ENCODE measurements at places on chromosomes 6 and 20. TPM values are rescaled to one million over a fixed set of nuclear protein-coding genes. Genes with fewer than 3 reads are reported as not detected.

- no peak for DNase-seq
Observed at GRCh38 chr6:36246506-36247268, 23.2 kb upstream of the PNPLA1 start.

- no peak for DNase-seq
Observed at GRCh38 chr6:143614235-143614634, 63.5 kb upstream of the PHACTR2 start.

Gene KCNQ5
- polyA plus RNA-seq: 0.37 TPM

- DNase-seq: no peak
Observed at GRCh38 chr6:15775076-15775634, 112.3 kb upstream of the DTNBP1 start.

GRCh38 chr20:22999756-23000155 lies 35.4 kb upstream of the SSTR4 start:
- DNase-seq: no peak

Gene MYCT1
- polyA plus RNA-seq: 20.0 TPM

Gene NKAIN4
- 27.0 TPM for polyA plus RNA-seq

Gene CAGE1
- polyA plus RNA-seq: 0.24 TPM

GRCh38 chr6:152636609-152637295 lies 410 bp downstream of the SYNE1 start:
- no peak for DNase-seq

Gene ZBP1
- polyA plus RNA-seq: not detected

DNA sequence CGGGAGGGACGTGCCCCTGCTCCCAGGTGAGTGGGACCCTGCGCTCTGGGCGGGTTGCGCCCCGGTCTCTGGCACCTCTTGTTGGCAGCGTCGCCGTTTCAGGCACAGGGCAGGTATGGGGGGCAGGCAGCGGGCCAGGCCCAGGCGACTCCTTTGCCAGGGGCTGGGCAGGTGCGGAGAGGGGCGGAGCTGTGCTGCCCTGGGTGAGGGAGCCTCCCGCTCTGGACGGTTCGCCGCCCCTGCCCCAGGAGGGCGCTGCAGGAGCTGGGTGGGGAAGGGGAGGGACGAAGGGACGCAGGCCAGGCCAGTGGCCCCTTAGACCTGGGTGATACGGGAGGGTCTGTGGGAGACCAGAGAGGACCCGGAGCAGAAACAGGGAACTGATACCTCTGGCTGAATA lies 663.9 kb upstream of the DEFB115 start:
- DNase-seq: no peak

DNA sequence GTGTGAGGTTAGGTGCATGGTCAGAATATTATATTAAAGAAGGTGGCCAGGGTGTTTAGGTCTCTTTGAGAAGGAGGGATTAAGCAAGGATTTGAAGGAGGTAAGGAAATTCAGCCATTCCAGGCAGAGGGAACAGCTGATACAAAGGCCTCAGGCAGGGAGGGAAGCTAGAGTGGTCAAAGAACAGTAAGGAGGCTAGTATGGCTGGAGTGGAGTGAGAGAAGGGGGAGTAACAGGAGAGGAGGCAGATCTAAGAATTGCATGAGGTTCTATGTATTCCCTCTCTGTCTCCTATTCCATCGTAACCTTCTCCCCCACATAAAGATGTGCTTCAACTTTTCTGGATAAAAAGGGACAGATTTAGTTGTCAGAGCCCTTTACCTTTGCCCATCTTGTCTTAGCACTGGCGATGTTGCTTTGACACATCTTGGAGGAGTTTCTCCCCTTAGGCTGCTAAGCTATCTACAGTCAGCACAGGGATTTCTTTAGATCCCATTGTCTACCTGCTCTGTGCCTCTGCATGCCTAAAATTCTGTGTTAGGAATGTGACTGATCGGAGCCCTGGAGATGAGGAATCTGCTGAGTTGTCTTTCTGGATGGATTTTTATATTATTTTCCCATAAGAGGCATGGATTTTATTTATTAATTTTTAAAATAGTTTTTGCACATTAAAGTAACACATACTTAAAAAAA lies 59.9 kb downstream of the KLHL31 start:
- DNase-seq: no peak

Gene BCAS1
- polyA plus RNA-seq: 3.3 TPM

GRCh38 chr6:154757352-154758050 lies 24.3 kb downstream of the SCAF8 start:
- DNase-seq: no peak

Gene C6orf141
- polyA plus RNA-seq: 0.21 TPM

- no peak for DNase-seq
Observed at GRCh38 chr6:45132658-45133294, 195.4 kb upstream of the RUNX2 start.

Gene LZTS3
- 13.0 TPM for polyA plus RNA-seq

Gene DEFB124
- not detected for polyA plus RNA-seq

DNA sequence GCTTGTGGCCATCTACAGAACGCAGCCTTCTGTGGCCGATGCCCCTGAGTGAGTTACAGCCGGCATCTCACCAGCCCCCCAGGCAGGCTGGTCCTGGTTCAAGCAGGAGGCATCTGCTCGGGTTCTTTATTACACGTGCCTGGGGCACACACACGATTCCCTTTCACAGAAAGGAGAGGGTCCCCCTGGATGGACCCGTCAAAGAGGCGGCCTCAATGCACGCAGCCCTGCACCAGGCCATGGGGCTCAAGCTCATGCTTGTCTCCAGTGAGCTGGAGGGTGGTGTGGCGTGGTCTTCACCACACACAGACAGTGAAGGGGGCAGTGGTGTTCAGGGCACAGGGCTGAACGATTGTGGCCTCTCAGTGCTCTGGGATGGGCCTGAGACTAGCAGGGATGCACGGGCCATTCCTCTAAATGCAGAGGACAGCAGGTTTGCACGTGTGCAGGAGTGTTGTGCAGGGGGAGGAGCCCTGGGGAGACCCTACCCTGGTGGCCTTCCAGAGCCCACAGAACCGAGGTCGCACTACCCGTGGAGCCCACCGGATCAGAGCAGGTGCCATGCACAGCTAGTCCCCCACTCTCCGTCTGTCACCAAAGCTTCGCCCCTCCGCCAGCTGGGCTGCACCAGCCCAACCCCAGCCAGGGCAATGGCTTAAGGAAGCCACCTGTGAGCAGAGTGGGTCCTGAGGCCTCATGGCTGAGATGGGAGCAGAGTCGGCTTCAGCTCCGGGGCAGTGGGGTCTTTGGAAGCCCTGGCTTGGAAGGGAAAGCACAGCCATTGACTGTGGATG lies 23.1 kb downstream of the FRMD1 start:
- DNase-seq: no peak

Gene CDH4
- polyA plus RNA-seq: 6.8 TPM

DNA sequence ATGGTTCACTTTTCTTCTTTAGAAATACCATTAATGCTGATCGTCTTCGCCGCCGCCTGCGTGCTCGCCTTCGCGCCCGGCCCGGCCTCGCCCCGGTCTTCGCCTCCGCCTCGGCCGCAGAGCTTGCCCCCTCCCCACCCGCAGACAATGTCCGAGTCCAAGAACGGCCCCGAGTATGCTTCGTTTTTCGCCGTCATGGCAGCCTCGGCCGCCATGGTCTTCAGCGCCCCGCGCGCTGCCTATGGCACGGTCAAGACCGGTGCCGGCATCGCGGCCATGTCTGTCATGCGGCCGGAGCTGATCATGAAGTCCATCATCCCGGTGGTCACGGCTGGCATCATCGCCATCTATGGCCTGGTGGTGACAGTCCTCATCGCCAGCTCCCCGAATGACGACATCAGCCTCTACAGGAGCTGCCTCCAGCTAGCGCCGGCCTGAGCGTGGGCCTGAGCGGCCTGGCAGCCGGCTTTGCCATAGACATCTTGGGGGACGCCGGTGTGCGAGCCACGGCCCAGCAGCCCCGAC lies 4.8 kb upstream of the PRPH2 start:
- no peak for DNase-seq

GRCh38 chr6:38262026-38262425 lies 377.7 kb downstream of the BTBD9 start:
- no peak for DNase-seq

- no peak for DNase-seq
Observed at GRCh38 chr6:68013780-68014515, 621.1 kb upstream of the ADGRB3 start.

DNA sequence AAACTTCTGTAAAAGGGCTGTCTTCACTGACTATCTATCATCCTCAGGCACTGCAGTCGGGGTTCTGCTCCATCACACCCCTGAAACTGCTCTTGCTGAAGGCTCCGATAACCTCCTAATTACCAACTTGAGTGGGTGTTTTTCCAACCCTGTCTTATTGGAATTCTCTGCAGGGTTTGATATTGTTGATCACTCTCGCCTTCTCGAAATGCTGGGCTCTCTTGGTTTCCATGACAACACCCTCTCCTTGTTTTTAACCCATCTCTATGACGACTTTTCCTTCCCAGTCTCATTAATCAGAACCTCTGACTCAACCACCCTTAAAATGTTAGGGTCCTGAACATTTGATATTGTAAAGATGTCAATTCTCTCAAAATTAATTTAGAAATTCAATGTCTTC lies 39.4 kb upstream of the NNAT start:
- DNase-seq: no peak

- no peak for DNase-seq
Observed at GRCh38 chr6:25564943-25565342, 87.1 kb upstream of the SCGN start.

DNA sequence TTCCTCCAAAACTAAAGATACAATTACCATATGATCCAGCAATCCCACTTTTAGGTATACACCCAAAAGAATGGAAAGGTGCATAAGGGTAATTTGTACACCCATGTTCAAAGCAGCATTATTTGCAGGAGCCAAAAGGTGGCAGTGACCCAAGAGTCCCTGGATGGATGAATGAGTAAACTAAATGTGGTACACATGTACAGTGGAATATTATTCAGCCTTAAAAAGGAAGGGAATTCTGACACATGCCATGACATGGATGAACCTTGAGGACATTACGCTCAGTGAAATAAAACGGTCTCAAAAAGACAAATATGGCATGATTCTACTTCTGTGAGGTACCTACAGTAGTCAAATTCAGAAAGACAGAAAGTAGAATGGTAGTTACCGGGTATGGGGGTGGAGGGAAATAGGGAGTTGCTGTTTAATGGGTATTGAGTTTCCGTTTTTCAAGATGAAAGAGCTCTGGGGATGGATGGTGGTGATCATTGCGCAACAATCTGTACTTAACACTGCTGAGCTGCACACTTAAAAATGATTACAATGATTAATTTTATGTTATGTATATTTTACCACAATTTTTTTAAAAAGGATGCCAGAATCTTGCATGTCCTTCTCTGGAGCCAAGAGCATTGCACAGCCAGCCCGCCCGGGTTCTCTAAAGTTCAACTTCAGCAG lies 518.9 kb upstream of the JARID2 start:
- no peak for DNase-seq

Gene ABCF1
- 76.2 TPM for polyA plus RNA-seq

Gene ABHD16B
- not detected for polyA plus RNA-seq

Gene SASH1
- polyA plus RNA-seq: 26.9 TPM
